ENCODE measurements at places on chromosomes 11 and 22. TPM values are rescaled to one million over a fixed set of nuclear protein-coding genes. Genes with fewer than 3 reads are reported as not detected.

DNA sequence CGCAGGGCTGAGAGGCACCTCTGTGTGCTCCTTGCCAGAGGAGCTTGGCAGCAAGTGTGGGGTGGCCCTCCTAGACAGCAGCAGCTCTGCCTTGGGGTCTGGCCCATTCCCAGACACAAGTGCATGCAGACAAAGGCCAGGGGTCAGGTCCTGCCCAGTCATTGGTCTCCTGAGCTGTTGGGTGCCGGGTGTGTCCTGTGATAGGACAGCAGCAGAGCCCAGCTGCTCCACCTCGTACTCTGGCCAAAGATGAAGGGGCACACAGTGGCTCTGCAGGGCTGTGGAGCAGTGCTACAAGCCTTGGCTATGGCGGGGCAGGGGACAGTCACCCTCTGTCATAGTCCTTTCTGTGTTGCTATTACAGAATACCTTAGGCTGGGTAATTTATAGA, 17.3 kb upstream of the OSBPL5 start:
- DNase-seq, result no peak

- DNase-seq, result no peak
Observed at GRCh38 chr22:33964121-33964520, 43.8 kb upstream of the LARGE1 start.

DNA sequence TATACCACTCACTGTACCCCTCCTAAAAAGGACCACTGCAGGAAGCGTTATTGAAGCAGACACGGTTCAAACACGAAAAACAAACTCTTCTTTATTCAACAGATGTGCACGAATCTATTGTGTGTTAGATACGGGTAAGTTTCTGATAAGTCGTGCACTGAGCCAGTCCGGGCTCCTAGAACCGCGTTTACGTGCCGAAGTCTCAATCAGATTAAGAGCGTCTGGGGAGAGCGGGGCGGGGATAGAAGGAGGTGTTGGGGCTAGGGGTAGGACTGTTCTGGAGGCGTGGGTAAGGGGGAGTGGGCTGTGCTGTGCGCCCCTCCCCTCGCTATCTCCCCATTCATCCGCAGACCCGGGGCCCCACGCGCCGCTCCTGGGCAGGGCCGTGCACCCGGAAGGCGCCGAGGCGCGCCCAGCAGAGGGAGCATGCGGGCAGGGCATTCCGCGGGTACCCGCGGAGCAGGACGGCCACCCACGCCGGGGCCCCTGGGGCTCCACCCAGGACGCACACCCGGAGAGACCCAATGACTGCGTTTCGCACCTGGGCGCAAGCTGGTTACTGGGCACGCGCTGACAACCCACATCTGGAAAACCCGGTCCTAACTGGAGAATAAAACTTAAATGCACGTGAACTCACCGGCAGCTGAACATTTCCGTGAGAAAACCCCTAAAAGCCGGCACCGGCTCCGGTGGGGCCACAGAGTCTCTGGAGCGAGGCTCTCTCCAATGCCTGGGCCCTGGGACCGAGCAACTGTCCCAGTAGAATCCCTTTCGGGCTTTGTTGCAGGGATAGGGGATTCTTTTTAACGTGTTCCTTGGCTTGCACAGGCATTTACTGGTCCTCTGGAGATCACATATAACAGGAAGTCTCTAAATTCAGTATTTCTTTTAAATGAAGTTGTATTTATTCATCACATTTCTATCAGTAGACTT, 40.6 kb downstream of the WEE1 start:
- peak; percentile 77 for DNase-seq

The OR10A2 gene
- total RNA-seq, result not detected

DNA sequence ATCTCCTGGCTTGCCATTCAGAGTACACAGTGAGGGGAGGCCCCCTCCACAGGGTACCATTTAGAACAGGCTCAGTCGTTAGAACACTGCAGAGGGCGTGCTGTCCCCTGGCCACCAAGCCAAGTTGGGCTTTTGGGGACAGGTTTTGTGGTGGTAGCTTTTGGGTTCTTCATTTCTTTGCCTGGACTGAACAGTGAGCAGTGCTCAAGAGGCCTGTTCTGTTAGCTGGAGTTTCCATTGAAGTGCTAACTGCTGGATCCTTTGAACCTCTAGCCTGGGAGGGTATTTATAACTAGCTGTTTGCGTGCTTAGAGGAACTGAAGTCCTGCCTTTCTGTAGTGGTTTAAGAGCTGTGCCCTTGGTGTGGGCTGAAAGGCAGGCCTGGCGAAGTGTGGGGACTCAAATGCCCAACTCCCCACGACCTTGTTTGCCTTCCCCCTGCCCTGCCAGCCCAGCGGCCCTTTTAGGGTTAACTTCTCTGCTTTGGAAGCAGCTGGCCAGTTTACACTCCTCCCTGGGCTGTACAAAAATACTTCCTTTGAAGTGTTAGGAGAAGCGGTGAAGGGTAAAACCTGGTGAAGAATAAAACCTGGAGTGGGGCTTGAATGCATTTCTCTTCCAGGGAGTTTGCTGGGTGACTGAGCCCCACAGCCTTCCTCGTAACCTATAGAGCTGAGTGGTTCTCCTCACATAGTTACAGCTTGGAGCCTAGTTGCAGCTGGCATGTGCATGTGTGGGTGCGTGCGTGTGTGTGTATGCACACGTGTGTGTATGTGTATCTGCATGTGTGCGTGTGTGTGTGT, 34.6 kb downstream of the ZNRF3 start:
- DNase-seq, result peak; percentile 89

DNA sequence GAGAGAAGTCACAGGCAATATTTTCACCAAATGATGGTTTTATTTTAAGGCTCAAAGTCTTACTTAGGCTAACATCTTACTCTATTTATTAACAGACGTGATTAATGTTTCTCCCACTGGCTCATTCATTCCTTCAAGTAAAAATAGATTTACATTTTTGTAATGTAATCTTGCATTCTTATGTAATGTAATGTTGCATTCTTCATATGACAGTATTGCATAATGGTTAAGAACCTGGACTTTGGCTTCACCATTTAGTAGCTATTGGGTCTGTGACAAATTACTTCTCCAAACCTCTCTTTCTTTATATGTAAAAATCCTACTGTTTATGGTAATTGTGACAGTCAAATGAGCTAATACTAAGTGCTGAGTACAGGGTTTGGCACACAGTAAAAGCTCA, 3.3 kb upstream of the DIXDC1 start:
- DNase-seq, result no peak

DNA sequence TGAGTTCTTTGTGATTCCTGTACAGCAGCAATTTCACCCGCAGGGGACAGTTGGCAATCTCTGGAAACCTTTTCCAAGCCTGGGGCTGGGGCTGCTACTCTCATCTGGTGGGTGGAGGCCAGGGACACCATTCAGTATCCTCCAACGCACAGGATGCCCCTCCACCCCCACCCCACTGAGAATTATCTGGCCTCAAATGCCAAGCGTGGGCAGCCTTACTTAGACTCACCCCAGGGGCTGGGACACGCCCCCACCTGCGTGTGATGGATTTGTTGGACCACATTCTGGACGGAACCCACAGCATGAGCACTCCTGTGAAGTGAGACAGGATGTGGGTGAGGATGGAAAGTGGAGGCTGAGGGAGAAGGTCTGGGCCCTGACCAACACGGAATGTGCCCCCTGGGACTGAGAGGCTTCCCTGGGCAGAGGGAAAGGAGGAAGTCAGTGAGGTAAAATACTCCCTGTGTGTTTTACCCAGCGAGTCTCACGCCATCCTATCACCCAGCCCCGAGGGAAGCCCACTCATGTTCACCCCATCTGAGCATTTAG, 13.7 kb downstream of the RASD2 start:
- DNase-seq, result no peak

GRCh38 chr11:102479733-102480132, 27.2 kb upstream of the TMEM123 start:
- DNase-seq, result no peak

DNA sequence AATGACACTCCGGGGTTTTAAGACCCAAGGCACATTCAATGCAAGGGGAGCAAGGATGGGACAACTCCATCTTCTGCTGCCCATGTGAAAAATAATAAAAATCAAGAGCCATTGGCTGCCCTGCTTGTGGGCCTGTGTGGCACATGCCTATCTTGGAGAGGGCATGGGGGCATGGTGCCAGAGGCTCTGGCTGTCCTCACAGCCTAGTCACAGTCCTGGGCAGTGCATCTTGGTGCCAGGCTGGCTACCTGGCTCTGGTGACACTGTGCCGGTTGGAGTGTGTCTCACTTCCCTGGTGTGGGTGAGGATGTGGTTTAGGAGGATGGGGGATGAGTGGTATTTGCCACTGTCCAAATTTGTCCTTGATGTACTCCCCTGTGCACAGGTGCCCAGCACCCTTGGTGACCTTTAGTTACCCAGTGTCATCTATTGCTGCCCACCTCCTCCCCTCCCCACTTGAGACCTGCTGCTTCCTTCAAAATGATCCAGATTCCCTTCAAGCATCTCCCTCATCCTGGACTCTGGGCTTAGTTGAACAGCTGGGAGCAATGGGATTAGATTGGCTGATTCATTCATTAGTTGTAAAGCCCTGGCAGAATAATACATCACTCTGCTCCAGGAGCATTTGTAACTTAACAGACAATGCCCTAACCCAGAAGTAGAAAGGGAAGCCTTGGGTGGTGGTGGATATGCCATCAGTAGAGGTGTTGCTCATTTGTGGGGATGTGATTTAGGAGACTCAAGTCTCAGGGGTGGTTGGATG, 4.6 kb downstream of the TMEM86A start:
- peak; percentile 47 for DNase-seq
